Right lobe of liver (tissue), 6 donors: ENCODE measurements at places on chromosomes 11 and 22. TPM values are rescaled to one million over a fixed set of nuclear protein-coding genes. Genes with fewer than 3 reads are reported as not detected.

The ARFGAP2 gene
- 64.1 TPM for total RNA-seq

The ISX gene
- not detected for total RNA-seq

The SYT8 gene
- total RNA-seq: not detected

The OR5A1 gene
- total RNA-seq: not detected

The C11orf65 gene
- 0.66 TPM for total RNA-seq

The MAP4K2 gene
- 5.4 TPM for total RNA-seq

DNA sequence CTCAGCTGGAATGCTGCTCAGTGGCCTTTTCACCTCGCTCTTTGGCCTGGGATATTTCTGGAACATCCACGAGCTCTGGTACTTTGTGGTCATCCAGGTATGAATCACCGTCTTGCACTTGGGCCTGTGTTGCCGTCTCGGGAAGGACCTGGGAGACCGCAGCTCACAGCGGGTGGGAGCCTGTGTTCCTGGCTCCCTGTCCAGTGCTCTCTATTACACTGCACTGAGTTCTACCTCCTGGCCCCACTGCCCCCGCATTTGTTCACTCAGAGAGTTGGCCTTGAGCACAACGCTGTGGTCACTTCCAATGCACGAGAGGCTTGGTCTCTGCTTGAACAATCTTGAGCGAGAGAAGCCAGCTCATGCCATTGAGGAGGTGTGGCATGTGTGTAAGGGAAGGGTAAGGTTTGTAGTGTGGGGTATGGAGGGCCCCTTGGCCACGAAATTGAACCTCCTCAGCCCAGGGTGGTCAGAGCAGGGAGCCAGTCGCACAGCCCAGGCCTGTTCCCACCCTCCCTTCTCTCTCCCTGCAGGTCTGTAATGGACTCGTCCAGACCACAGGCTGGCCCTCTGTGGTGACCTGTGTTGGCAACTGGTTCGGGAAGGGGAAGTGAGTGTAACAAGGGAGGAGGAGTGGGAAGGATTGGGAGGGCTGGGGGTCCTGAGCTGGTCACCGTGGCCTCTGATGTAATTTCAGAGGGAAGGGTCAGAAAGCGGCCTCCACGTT lies 16.2 kb downstream of the SLC37A2 start:
- no peak for DNase-seq

DNA sequence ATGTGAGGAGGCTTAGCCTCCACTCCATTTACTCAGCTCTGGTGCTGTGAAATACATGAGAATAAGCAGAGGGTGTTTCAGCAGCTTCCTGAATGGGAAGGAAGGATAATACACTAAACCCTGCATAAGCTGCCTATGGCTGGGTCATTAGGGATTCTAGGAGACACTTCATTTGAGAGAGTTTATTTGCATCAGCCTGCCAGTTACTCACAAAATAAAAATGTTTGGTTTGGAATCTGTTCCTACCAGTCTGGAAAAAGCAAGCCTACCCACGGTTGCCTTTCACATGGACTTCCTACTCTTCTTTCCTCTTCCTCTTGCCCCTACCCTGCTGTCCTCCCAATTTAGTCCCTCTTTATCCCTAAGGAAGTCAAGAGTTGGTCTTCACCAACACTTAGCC lies 20.5 kb downstream of the SLC1A2 start:
- DNase-seq: no peak

GRCh38 chr11:33634291-33634834 lies 66.3 kb downstream of the C11orf91 start:
- no peak for DNase-seq

- no peak for DNase-seq
Measured at GRCh38 chr11:2563213-2564007, 118.6 kb downstream of the KCNQ1 start.

- no peak for DNase-seq
Measured at GRCh38 chr22:22040472-22040871, 57.9 kb upstream of the TOP3B start.

DNA sequence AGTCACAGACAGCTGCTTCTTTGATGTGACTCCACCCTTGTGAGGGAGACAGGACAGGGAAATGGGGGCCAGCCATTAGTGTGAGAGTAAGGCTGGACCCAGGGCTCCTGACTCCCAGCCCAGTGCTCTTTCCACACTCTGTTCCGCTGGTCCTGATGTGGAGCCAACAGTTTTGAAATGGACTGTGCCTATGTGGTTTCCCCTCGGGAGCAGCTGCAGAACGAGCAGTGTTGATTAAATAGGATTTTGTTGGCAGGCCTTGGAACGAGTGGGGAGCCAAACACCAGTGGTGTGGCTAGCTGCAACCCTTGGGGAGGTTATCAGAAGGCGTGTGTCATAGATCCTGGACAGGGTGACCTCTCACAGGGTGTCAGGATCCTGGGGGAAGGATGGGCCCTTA lies 66.5 kb upstream of the AMPD3 start:
- DNase-seq: no peak

- no peak for DNase-seq
Measured at GRCh38 chr22:35230839-35231584, 26.3 kb upstream of the HMGXB4 start.

DNA sequence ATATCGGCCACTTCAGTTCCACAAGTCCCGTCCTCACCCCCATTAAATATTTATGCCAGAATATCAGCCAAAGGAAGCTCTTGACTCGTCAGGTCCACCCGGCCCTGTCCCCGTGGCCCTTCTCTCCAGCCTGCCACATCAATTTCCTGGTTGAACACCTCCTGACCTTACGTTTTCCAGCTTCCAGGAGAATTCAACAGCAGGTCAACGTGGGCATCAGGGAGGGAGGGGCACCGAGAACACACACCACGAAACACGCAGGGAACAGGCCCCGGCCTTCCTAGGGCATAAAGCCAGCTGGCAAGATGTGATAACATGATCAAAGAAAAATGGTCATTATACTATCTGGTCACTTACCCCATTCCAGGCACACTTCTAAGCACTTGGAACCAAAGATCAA lies 15.3 kb downstream of the SULT4A1 start:
- DNase-seq: no peak

- no peak for DNase-seq
Measured at GRCh38 chr11:71482746-71483364, 29.9 kb downstream of the NADSYN1 start.

DNA sequence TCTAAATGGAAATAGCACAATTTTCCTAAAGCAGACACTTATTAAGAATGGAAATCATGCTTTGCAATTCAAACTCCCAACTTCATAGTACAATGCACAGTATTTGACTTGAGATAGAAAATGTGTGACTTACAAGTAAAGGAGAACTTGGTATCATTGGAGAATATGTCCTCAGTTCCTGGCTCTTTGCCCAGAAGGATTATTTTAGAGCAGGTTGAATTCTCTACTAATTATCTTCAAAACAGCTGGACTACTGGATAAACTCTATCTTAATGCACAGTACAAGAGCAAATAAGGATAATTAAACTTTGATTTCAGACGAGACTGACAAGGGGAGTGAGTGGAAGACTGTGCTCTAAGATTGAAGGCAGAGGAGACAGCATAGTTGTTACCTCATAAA lies 839.4 kb downstream of the OPCML start:
- DNase-seq: no peak

DNA sequence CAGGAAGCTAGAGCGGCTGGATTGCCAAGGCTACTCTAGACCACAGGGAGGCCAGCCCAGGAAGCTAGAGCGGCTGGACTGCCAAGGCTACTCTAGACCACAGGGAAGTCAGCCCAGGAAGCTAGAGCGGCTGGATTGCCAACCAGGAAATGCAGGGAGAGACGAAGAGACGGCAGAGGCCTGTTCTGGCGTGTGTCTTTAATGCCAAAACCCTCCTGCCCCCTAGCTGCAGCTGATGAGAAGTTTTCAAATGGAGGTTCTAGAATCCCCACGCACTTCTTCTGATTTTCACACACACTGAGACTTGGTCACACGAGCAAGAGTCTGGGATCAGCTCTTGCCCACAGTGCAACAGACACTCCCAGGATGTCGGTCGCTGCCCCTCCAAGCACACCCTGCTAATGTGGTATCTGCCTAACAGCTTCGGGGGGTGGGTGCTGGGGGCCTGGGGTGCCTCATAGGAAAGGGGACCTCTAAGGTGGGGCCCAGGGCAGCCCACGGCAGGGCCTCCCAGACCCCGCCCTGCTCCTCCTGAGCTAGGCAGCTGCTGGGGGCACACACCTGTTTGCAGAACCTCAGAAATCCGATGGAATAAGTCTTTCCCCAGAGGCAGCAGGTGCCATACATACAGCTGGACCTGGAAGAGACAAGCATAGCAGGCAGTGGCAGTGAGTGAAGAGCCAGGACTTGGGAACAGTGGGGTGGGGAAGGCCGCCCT lies 28.5 kb downstream of the MAFF start:
- DNase-seq: peak; percentile 51
